ENCODE measurements at places on chromosomes 13 and 19.

DNA sequence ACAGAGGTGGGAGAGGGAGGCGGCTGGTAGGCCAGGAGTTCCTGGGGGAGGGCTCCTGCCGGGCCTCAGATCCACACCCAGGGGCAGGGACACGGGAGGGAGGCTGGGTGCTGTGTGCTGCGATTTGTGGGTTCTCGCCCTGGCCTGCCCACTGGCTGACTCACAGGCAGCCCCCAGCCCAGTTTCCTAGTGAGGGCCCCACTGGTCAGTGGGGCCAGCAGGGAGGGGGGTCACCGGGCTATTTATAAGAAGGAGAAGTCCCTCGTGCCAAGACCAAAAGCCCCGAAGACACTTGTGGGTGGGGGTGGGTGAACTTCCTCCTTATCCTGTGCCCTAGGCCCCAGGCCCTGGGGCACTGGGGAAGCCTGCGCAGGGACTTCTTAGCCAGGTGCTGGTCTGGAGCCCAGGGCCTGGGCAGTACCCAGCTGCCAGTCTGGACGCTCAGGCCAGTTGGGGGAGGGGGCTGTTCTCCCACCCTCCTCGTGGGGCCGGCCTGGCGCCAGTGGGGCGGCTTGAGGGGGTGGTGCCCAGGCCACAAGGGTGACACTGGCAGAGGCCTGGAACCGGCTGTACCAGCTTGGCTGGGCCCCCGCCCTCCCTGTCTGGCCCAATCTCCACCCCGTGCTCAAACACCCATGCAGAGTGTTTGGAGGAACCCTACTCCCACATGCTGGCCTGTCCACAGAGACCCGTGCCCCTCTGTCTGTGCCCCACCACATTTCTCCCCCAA, 5.0 kb upstream of the JUNB start:
- DNase-seq, result no peak

DNA sequence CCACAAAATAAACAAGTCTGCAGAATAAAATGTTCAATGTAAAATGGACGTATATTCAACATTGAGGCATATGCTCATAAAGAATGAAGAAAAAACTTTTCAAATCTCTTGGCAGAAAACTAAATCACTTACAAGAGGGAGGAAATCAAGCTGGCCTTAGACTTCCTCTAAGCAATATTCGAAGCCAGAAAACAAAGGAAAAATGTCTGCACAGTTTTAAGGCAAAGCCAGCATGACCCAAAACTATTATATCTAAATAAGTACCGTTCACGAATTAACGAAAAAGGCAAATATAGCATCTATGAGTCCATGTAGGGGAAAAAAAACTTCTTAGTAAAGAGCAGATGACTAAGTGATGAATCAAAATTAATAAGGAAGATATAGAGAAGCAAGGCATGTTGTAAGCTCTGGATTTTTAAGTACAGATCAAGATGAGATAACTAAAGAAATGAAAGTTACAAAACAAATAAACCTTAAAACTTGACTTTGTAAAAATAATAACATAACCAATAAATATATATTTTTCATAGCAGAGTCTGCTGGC, 101.3 kb downstream of the KCNRG start:
- DNase-seq, result no peak

DNA sequence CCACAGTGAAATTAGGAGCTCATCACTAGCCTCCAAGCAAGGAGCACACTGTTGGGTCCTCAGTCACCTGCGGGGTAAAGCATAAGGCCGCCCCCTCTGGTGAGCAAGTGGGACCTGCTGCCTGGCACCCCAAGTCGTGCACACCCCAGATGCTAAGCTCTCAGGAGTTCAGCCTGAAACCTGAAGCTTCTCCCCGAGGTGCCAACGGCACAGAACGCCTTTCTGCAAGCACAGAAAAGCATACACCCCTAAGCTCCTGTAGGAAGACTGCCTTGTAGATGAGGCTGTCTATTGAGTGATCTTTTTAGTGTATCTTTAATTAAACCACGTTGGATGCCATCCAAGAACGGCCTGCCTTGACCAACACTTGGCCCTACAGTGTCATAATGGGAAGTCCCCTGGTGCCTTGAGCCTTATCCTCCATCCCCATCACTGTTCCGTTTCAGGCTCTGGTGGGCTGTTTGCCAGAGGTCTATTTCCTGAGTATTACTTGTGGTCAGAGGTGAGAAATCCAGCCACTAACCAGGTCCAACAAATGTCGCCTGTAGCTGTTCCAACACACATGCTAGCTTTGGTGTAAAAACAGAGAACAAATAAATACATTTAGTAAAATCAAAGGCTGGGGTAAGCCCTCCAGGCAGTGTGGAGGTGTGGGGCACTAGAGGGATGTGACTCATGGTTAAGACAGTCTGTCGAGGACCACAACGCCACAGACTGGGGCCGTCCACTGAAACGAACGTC, 44.8 kb downstream of the C13orf42 start:
- no peak for DNase-seq

- DNase-seq, result no peak
These were observed 29.2 kb downstream of the COG6 start for GRCh38 chr13:39684531-39685137.

- DNase-seq, result no peak
These were observed 16.9 kb downstream of the GPC6 start for GRCh38 chr13:93243375-93244063.

GRCh38 chr13:26486550-26486949, 70.9 kb upstream of the WASF3 start:
- DNase-seq, result no peak

- DNase-seq, result no peak
These were observed 81.0 kb upstream of the MBNL2 start for GRCh38 chr13:97141097-97141496.

DNA sequence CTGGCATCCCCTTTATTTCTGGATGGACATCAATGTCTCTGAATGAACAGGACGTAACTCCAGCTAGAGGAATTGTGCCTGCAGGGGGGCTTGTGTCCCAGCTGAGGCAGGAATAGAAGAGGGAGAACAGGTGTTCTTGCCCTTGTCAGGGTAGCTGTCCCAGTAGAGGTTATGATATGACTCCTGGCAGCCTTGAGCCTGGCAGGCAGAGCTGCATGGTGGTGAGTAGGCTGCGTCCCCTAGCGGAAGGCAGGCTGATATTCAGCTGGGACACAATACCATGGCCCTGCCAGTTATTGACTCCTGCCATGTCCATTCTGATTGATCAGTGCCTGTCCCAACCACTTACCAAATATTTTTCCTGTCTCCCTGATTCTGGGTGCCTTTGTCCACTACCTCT, 197.2 kb downstream of the RAP2A start:
- DNase-seq, result no peak

GRCh38 chr19:12779162-12779993, 4.0 kb upstream of the HOOK2 start:
- DNase-seq, result peak; percentile 47

GRCh38 chr19:37077501-37077933, 716 bp upstream of the ZNF420 start:
- DNase-seq, result no peak

GRCh38 chr19:57334191-57334590, 13.9 kb downstream of the ZNF543 start:
- no peak for DNase-seq

All from glutamatergic neuron (in vitro differentiated cells).